ENCODE measurements at places on chromosomes 1 and 21.

- DNase-seq = no peak
Measured at GRCh38 chr1:98565951-98566350, 95.6 kb upstream of the SNX7 start.

DNA sequence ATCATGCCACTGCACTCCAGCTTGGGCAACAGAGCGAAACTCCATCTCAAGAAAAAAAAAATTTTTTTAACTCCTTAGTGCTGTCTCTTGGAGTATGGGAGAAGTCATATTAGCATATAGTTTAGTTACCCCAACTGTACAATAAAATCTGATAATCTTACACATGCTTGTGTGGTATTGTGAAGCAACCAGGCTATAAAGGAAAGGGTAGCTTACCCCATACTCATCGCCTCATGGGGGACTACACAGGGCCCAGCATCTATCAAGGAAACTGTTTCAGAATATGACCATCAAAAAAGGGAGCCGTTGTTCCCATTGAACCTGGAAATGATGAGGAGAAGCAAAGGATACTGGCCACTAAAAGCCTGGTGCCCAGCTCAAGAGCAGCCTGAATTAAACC lies 3.0 kb upstream of the TRAF3IP3 start:
- no peak for DNase-seq

DNA sequence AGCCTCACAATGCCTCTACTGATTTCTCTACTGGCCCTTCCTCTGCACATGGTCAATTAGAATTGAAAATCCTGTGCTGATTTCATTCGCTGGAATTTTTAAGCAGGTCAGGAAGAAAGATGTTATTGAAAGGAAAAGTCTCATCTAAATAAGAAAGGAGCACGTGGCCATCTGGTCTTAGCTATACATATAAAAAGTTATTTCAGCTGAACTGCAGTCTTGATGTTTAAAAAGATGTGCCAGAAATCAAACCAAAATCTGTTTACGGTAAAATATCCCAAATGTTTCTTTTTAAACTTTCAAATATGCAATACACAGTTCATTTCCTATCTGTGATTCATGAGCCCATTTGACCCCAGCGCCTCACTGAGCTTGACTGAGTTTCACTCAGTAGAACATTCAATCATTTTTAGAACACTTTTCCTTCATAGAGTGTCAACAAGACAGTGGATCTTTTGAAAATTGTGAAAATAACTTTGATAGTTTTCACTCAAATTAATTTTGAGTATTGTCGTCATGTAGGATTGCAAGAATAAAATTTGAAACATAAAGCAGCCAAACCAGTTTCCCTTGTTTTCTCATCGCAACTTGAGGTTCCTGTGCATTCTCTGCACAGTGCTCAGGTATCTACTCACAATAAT lies 293.6 kb downstream of the PTPRC start:
- DNase-seq = peak; percentile 16

DNA sequence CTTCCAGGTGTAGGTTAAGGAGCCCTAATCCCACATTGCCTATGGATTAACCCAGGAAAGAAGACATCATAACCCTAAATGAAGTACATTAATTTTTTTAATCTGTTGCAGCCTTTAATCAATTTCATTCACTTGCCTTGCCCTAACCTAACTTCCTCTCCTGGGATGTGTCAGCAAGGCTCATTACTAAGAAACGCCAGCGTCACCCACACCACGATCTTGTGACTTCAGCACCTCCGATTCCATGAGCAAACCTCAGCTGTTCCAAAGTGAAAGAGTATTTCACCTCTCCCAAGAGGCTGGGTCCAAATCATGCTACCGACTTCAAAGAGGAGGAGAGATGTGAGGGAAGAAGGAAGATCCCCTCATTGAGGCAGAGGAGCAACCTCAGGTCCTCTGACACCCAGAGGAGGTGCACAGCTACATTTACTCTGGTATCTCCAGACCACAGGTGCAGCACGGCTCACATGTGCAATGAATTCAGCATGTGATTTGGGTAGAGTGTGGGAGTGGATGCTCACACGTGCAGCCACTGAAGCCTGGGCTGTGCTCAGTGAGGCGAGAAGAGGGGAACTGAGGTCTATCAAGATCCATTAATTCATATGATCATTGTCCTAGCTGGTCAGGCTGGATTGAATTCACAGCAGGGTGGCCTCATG lies 134.1 kb downstream of the SLC30A10 start:
- DNase-seq = no peak

- peak; percentile 97 for DNase-seq
Measured at GRCh38 chr21:43333298-43334062, 93.5 kb downstream of the SIK1 start.

GRCh38 chr1:71083271-71083670 lies 2.4 kb upstream of the ZRANB2 start:
- DNase-seq = no peak

GRCh38 chr1:211648980-211649934 lies 26.2 kb downstream of the NEK2 start:
- DNase-seq = no peak

DNA sequence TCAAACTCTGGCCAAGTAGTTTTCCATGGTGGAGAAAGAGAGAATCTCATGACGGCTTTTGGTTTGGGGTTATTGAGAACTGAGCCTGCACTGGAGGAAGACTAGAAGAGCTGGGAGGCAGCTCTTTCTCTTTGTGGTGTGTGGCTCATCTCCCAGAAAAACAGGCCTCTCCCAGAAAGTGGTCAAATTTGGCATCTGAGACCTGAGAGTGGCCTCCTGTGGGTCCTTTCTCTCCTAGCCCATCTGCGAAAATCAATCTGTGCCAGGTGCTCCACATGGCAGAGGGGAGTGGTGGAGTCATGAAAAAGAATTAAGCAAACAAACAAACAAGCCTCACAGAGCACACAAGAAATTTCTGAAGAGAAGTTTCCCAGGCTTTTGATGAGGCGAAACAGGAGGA lies 305.0 kb downstream of the ST6GALNAC3 start:
- DNase-seq = no peak

GRCh38 chr1:89023026-89023425 lies 360 bp upstream of the GBP3 start:
- no peak for DNase-seq

DNA sequence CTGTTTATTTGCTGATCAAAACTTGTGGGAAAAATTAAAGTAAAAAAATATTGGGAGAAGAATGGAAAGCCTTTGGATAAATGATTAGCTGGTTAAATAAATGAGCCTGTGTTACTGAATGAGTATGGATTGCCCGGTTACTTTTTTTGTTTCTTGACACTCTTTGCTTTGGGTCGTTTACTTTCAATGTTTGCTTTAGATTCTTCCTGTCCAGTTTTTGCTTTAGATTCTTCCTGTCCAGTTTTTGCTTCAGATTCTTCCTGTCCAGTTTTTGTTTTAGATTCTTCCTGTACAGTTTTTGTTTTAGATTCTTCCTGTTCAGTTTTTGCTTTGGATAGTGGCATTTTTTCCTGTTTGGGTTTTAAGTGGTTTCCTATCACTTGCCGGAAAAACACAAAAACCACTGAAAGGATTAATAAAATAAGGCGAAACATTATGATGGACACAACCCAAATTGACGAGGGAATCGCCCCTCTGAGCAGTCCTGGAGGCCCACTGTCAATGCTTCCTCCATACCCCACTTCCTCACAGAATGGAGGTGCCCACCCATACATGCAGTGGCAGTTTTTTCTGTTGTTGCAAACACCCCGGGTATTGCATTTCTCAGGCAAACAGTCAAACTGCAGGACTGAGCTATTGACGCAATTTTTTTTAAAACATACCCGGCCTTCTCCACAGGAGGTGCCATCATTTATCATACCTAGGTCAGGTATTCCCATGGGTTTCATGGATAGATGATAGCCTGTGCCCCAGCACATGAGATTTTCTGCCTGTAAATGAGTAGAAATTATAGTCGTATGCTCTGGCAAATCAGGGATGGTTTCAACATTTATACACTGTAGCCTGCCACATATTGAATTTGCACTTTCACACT lies 2.3 kb downstream of the ADAM30 start:
- no peak for DNase-seq
